SK-MEL-5 (cell line): ENCODE measurements at places on chromosomes 7 and 10. TPM values are rescaled to one million over a fixed set of nuclear protein-coding genes. Genes with fewer than 3 reads are reported as not detected.

- peak; percentile 19 for DNase-seq
Measured at GRCh38 chr7:122556873-122557542, 141.9 kb downstream of the RNF133 start.

The SFTPD gene
- total RNA-seq, result not detected in 2 replicates

The UFSP1 gene
- total RNA-seq, result 14.2 and 14.5 TPM in 2 replicates

DNA sequence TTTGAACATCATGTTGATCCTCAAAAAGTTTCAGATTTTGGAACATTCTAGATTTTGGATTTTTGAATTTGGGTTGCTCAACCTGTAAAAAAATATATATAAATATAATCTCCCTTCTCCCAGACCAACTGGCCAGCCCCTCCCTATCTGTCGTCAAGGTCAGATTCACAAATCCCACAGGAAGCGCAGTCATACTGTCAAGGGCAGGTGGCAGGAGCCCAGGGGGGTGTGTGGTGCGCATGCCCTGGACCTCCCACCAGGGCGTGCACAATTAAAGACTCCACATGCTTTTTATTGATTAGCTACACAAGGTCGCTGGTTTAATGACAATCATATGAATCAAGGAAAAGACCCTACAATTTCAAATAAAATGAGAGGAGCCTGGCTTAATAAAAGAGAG is 77.0 kb upstream of the EEPD1 start:
- no peak for DNase-seq

The FAM25C gene
- not detected in 2 replicates for total RNA-seq

DNA sequence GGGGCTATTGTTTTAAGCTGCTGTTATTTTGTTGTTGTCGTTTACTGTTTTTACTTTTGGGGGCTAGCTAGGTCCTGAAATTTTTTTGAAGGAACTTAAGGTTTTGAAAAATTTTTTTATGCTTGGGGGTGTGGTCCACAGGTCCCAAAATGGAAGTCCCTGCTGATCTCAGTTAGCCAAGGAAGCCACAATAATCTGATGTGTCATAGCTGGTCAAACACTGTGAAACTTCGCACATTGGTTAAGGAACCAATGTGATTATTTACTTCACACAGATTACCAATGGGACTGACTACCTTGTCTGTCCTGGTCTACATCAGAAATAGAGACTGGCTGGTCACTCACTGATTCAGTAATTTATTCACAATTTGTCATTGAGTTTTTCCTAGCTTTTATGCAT is 29.5 kb upstream of the HYCC1 start:
- DNase-seq, result no peak

DNA sequence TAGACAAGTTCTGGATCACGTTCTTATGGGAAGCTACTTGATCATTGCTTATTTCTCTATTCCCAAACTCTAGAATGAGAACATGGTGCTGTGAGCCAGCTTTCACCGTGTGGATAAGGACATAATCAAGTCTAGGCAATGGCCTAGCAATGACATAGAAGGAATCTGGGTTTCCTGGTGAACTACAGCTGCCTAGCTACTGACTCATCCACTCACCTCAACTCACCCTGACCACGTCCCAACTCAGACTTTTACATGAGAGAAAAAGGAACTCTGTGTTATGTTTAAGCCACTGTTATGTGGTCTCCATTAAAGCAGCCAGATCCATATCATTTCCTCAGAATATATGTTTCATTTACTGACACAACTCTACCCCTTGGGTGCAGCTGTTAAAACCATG is 18.8 kb upstream of the MET start:
- no peak for DNase-seq

GRCh38 chr7:134174795-134175261 is 47.7 kb downstream of the LRGUK start:
- DNase-seq, result peak; percentile 98

- no peak for DNase-seq
Measured at GRCh38 chr10:71483885-71484751, 87.4 kb downstream of the CDH23 start.

GRCh38 chr10:124627866-124628675 is 116.1 kb downstream of the FAM53B start:
- no peak for DNase-seq

- DNase-seq, result peak; percentile 74
Measured at GRCh38 chr10:104045151-104046089, 40.3 kb downstream of the COL17A1 start.

DNA sequence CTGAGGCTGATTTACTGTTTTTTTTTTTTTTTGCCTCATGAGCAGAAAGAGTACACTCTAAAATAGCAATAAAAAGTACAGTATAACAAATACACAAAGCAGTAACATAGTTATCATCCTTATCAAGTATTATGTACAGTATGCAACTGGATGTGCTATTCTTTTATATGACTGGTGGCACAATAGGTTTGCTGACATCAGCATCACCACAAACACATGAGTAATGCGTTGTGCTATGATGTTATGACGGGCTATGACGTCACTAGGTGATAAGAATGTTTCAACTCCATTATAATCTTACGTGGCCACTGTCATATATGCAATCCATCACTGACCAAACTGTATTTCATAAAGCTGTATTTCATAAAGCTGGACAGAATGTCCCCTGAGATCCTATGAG is 189.2 kb upstream of the GLI3 start:
- peak; percentile 59 for DNase-seq

The SGCE gene
- 69.9 and 76.4 TPM in 2 replicates for total RNA-seq

DNA sequence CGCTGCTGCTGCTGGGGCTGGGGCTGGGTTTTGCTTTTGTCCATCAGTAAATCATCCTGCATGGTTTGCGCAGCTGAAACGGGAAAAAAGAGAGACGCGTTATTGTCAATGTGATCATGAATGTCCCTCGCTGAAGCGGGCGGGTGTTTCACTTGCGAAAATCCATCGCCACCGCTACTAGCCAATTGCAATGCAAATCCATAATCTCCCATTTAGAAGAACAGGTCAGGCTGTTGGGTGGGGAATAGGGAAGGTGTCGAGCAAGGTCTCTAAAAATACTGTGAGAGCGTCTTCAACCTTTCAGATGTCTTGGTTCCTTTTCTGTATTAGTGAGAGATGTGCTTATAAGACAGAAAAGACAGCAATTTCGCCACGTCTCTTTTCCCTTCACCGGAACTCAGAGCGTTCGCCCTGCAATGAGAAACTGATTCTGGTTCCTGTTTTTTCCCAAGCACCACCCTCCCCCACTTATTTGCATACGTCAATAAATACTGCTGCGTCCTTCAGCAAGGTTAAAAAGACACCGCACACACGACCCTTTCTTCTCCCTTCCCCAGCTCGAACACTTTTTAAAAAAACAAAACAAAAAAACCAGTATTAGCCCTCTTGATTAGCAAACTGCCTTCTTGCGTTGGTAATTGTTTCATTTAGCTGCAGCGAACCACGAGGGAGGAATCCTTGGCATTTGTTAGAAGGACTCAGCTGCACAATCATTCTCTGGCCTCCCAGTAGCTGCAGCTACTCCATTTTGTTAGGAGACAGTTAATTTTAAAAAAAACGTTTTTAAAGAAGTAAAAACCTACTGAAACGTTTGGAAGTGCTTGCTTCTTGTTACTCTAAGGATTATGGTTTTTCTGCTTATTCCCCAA is 50.4 kb downstream of the CPEB3 start:
- DNase-seq, result peak; percentile 85

DNA sequence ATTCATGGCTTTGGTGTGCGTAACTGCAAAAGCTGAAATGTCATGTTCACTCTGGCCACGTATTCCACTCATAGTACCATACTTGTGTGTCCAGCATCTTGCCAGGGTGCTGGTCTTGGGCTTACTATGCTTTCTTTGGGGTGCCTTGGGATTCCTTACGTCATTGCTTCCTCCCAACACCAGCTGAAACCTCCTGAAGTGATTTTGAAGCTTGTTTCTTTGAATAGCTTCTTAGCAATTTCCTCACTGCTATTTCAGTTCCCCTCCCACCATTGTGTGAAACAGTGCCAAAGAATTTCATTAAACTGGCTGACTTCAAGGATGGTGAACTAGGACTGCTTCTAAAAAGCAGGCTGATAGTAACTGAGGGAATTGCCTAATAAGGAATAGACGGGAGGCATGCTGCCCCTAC is 36.9 kb downstream of the ENTPD1 start:
- DNase-seq, result no peak

The SSC4D gene
- total RNA-seq, result 0.59 and 0.77 TPM in 2 replicates

- no peak for DNase-seq
Measured at GRCh38 chr7:45582868-45583277, 8.7 kb downstream of the ADCY1 start.

The FBXL15 gene
- total RNA-seq, result 6.5 and 8.4 TPM in 2 replicates

DNA sequence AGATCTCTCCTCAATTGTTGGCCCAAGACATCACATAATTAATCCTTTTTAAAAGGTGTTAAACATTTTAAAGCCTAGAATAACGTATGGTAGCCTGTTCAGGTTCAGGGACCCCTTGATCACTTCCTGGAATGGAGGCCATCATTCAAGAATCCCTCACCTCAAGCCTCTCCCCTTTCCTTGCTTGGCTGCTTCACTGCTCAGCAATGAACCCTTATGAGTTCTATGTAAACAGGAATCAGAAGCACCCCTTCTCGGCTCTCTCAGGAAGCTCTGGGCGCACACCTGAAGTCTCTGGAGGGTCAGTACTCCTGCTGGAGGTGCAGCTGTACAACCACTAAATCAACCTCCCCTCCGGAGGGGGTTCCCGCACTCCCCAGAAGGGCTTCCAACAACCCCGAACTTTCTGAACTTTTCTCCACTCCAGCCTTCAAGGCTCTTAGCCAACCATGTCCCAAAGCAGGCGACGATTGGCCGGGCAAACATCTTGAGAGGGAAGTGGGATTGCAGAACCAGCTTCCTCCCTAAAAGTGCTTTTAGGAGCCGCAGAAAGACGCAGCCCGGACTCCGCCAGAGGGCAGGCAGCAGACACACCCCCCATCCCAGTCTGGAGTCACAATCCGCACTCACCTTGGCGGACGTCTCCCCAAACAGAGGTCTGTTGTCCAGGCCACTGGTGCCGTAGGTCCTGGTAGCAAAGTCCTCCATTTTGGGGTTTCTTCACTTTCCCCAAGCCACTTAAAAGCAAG is 562 bp downstream of the TMEM243 start:
- peak; percentile 46 for DNase-seq

The SAP25 gene
- total RNA-seq, result 0.21 and 0.48 TPM in 2 replicates

- no peak for DNase-seq
Measured at GRCh38 chr7:102081244-102081627, 205.4 kb upstream of the SH2B2 start.

GRCh38 chr7:33039257-33039902 is 23.2 kb downstream of the NT5C3A start:
- DNase-seq, result no peak
